ENCODE measurements at places on chromosomes 7 and 10.

DNA sequence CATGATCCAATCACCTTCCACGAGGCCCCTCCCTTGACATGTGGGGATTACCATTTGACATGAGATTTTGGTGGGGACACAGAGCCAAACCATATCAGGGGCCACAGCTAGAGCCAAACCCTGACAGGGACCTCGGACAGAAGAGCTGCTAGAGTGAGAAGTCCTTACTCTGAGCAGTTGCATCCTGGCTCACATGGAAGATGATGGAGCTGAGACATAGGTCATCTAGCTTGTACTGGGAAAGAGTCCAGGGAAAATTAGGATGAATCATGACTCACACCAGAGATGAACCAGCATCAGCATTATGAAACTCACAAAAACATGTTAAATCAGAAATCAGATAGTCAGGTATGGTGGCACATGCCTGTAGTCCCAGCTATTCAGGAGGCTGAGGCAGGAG is 12.8 kb upstream of the FMC1 start:
- no peak for DNase-seq

GRCh38 chr7:142579946-142580345 is 169.3 kb upstream of the PRSS1 start:
- no peak for DNase-seq

DNA sequence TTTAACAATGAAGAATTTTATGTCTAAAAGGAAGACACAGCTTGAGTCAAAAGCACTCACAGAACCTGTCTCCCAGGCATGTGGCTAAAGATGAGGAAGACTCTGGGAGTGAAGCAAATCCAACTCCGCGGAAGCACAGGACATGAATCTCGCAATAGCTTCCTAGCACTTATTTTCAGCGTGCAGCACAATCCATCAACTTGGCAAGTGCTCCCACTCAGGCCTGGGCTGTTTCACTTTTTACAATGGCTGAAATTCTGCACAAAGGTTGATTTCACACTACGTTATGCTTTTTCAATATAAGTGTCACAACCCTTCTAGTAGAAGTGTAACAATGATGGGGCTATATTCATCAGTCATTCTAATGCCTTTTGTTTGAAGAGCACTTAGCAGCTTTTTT is 180.2 kb downstream of the XPNPEP1 start:
- no peak for DNase-seq

DNA sequence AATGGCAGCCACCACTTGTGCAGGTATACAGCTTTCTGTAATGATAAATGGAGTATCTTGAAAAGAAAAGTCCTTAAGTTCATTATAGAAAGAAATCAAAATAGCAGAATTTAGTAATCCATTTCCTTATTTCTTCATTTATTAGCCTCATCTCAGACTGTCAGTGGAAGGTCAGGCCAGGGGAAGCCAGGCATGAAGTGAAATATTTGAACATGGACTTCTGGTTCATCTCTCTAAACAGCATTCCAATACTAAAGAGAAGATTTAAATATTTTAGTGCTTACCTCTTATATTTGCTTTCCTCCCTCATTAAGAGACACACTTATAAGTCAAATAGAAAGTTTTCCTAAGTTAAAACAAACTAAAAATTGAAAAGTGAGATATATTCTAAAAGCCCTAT is 26.8 kb downstream of the TRDMT1 start:
- DNase-seq: no peak

GRCh38 chr10:24822590-24822989 is 98.9 kb upstream of the ARHGAP21 start:
- no peak for DNase-seq

GRCh38 chr7:25864511-25864910 is 287.5 kb upstream of the NFE2L3 start:
- DNase-seq: no peak

GRCh38 chr7:28062197-28062991 is 118.2 kb downstream of the JAZF1 start:
- DNase-seq: peak; percentile 86

GRCh38 chr7:153385502-153385901 is 626.0 kb downstream of the ACTR3B start:
- no peak for DNase-seq

DNA sequence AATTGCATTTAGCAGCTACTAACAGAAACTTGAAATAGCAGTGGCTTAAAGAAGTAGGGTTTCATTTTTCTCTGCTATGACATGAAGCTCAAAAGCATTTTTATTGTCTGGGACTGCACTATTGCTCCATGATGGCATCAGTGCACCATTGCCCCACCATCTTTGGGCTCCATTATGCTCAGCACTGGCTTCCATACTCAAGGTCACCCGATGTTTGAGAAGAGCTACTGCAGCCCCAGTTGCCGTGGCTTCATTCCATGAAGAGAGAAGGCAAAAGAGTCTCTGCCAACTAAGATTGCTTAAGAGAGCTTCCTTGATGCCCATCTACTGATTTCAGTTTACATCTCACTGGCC is 192.2 kb upstream of the LRGUK start:
- DNase-seq: no peak

DNA sequence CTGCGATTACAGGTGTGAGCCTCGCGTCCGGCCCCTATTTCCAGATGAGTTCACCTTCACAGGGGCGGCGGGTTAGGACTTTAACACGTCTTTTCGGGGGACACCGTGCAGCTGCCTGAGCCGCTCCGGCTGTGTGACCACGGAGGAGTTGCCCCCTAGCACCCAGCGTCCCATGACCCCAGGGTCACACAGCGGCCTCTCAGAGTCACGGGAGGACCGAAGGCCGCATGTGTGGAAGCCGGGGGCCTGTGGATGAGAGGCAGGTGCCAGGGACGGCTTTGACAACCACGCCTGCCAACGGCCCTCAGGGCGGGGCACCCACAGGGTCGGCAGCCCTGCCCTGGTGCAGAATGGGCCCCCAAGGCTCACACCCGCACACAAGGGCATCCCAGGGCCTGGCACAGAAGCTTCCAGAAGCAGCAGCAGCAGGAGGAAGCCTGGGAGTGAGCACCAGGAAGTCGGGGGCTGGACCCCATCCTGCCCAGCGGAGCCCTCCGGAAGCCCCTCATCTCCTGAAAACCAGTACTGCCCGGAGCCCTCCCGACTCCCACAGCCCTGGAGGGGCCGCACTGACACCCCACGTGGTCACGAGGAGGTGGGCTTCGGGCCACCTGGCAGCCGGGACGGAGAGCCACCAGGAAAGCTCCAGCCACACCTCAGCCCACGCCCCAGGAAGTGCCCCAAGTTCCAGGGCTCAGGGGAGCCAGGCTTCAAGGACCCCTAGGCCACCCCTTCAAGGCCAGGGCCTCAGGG is 32.7 kb downstream of the ADAP1 start:
- DNase-seq: no peak

GRCh38 chr10:96642973-96643372 is 56.2 kb upstream of the TM9SF3 start:
- peak; percentile 52 for DNase-seq

GRCh38 chr7:12294701-12295100 is 83.6 kb downstream of the TMEM106B start:
- DNase-seq: no peak
